Left lung (tissue), 14 donors: ENCODE measurements at places on chromosomes 1 and 21. TPM values are rescaled to one million over a fixed set of nuclear protein-coding genes. Genes with fewer than 3 reads are reported as not detected.

DNA sequence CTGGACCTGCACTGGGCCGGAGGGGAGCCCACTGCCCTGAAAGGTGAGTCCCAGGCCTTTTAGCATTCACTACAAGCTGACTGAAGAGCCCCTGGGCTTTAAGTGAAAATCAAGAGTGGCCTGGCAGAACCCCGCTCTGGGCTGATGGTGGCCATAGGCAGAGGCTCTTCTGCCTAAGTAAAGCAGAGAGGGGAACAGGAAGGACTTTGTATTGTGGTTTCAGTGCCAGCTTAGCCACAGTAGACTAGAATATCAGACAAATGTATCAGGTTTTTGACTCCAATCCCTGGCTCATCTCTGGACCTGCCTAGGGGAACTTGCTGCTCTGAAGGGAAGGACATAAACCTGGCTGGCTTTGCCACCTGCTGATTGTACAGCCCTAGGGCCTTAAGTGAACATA, 10.2 kb upstream of the HENMT1 start:
- no peak for DNase-seq

- DNase-seq, result no peak
Observed at GRCh38 chr1:203818399-203818798, 23.0 kb downstream of the ZBED6 start.

DNA sequence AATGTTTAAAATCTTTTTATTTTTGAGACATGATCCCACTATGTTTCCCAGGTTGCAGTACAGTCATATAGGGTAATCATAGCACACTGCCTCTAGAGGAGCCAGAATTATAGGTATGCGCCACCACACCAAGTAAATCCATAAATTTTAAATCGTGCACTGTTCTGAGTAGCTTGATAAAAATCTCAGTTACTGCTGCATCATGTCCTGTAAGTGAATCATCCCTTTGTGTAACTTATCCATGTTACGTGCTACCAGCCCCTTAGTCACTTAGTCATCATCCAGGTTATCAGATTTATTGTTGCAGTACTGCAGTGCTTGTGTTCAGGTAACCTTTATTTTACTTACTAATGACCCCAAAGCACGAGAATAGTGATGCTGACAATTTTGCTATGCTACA, 1770.9 kb downstream of the BRINP3 start:
- DNase-seq, result no peak

DNA sequence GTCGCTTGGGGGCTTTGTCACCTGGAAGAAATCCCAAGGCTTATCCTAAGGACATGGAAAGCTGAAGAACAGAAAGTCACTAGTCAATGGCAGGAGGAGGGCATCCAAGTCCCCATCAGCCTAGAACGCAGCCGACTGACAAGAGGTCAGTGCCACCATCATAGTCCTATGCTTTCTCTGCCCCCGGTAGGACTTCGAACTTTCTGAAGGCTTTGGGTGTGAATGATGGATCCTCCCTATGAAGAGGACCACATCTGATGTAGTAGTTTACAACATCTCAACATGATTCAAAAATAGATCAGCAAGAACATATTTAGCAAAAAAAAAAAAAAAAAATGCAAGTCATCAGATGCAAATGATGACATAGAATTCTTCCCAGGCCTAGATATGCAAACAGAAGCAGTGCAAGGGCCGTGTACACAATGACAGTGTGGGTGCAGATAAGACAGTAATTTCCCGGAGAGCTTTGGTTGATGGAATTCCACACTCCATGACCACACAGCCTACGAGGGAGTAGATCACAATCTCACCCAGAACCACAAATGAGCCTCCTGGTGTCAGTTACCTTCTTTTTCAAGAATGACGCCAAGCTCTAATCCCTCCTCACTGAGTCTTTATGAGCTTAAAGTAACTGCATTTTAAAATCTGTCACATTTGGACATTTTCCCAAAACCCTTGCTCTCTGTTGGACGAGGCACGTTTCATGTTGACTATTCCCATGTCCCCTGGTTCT, 88.2 kb downstream of the PSMG1 start:
- DNase-seq, result no peak

The HENMT1 gene
- polyA plus RNA-seq, result 10.3 TPM

The TMEM61 gene
- 0.28 TPM for polyA plus RNA-seq

The CNTN2 gene
- polyA plus RNA-seq, result 0.56 TPM

The RAB42 gene
- 5.2 TPM for polyA plus RNA-seq
